ENCODE measurements at places on chromosomes 1 and 21.
A peak's percentile ranks its signal among the peaks of the same experiment; 100 is the strongest.

GRCh38 chr1:115815694-115816093, 25.2 kb downstream of the NHLH2 start:
- DNase-seq: peak; percentile 53

GRCh38 chr1:235946571-235946981, 79.9 kb upstream of the LYST start:
- peak; percentile 34 for DNase-seq

DNA sequence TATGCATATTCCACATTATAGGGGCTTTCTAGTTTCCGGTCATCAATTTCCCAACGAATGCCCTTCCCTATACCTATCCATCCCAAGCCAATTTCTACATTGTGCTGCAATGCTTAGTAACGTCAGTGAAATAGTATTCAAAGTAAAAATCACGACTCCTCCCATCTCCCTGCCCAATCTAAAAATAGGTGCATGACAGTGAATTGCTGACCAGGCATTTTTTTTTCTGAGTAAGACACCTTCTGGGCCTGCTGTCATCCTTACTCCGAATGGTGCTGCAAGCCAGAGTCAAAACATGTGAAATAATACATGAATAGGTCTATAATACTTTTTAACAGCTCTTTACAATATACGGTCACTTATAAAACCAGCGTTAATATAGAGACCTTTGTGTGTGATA, 120.2 kb downstream of the GREM2 start:
- DNase-seq: no peak

GRCh38 chr1:8825985-8826481, 8.6 kb upstream of the RERE start:
- DNase-seq: peak; percentile 73

- no peak for DNase-seq
Observed at GRCh38 chr1:32014948-32015273, 1.2 kb downstream of the KHDRBS1 start.

DNA sequence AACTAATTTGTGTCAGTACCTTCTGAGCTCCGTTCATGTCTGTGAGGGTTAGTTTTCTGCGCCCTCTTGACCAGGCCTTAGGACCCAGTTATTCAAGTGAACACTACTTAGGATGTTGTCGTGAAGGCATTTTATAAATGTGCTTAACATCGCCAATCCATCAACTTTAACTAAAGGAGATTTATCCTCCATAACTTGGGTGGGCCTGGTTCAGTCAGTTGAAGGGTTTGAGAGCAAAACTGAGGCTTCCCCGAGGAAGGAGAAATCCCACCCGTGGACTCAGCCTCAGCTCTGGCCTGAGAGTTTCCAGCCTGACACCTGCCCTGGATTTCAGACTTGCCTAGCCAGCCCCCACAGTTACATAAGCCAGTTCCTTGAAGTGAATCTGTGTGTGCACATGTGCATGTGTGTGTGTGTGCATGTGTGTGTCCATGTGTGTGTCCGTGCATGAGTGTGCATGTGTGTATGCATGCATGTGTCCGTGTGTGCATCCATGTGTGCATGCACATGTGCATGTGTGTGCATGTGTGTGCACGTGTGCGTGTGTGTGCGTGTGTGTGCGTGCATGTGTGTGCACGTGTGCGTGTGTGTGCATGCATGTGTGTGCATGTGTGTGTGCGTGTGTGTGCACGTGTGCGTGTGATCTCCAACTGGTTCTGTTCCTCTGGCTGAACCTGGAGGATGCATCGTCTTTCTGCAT, 62.1 kb upstream of the PDE9A start:
- DNase-seq: no peak

- DNase-seq: no peak
Observed at GRCh38 chr1:107473065-107473464, 332.2 kb downstream of the NTNG1 start.

DNA sequence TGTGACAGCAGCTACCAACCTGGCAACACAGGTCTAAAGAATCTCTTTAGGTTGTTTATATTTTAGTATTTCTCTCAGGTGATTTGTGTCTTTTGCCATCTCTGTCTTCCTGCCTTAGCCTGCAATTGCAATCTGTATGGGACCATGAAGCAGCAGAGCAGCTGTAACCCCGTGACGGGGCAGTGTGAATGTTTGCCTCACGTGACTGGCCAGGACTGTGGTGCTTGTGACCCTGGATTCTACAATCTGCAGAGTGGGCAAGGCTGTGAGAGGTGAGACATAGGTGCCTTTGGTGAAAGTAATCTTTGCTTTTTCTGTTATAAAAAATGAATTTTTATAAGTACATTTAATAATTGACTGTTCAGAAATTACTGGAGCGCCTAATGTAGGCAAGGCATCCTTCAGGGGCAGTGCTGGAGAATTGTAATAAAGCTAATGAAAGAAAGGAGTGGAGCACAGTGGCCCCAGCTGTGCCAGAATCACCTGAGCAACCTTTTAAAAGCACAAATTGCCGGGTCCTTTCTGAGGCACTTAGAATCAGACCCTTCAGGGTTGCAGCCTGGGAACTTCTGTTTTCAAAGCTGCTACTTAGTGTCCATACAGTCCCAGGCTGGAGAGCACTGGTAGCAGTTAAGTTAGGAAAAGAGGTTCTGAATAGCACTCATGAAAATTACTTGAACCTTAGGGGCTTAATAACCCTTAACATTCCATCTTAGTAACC, 60.6 kb upstream of the LAMC2 start:
- DNase-seq: no peak

- DNase-seq: no peak
Observed at GRCh38 chr1:224745924-224746323, 129.8 kb downstream of the CNIH3 start.

GRCh38 chr1:190258003-190258402, 219.7 kb downstream of the BRINP3 start:
- DNase-seq: no peak

- no peak for DNase-seq
Observed at GRCh38 chr21:28752131-28752530, 240.5 kb downstream of the LTN1 start.

DNA sequence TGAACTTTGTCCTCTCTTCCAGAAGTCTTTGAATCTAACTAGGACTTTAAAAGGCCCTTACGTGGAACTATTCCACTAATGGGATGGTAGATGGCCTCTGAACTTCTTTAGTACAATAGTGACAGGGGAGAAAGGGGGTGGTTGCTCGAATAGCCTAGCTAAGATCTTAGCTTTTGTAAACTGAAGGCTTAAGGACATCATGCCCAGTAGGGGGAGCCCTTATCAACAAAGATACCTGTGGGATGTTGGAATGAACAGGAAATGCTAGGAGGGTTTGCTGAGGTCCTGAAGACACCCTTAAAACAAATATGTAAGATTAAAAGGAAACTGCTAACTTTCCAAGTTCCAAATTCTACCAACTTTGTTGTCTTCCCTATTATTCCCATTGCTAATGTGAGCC, 33.2 kb downstream of the NHLH2 start:
- DNase-seq: peak; percentile 84

DNA sequence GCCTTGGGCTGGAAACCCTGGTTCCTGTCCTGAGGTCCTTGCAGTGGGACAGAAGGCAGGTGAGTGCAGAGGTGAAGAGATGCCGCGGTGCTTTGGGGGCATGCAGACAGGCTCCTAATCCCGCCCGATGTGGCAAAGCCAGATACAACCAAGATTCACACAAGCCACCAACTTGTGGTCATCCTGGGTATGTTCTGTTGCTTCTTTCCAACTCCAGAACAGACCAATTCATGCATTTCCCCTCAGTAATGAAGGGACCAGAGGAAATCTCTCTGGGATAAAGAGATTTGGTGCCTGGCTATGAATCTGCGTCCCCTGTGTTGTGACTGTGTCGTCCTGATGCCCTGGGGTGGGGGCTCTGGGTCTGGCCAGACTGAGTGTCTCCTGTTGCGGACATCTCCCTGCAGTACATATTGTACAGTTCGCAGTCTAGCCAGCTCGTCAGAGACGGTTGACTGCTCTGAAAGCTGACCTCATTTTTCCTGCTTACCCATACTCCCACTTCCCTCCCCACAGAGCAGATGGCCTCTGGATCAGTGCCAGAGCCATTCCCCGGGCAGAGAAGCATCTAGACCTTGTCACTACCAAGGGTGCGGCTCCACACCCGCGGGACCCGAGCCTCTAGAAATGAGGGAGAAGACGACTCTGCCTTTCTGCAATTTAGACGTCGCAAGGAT, 216.3 kb downstream of the KIF26B start:
- DNase-seq: no peak

GRCh38 chr1:41342774-41343355, 18.4 kb upstream of the FOXO6 start:
- DNase-seq: no peak

- DNase-seq: peak; percentile 54
Observed at GRCh38 chr1:218945050-218945449, 228.6 kb upstream of the LYPLAL1 start.

- DNase-seq: no peak
Observed at GRCh38 chr1:21295545-21295944, 5.3 kb upstream of the ECE1 start.

DNA sequence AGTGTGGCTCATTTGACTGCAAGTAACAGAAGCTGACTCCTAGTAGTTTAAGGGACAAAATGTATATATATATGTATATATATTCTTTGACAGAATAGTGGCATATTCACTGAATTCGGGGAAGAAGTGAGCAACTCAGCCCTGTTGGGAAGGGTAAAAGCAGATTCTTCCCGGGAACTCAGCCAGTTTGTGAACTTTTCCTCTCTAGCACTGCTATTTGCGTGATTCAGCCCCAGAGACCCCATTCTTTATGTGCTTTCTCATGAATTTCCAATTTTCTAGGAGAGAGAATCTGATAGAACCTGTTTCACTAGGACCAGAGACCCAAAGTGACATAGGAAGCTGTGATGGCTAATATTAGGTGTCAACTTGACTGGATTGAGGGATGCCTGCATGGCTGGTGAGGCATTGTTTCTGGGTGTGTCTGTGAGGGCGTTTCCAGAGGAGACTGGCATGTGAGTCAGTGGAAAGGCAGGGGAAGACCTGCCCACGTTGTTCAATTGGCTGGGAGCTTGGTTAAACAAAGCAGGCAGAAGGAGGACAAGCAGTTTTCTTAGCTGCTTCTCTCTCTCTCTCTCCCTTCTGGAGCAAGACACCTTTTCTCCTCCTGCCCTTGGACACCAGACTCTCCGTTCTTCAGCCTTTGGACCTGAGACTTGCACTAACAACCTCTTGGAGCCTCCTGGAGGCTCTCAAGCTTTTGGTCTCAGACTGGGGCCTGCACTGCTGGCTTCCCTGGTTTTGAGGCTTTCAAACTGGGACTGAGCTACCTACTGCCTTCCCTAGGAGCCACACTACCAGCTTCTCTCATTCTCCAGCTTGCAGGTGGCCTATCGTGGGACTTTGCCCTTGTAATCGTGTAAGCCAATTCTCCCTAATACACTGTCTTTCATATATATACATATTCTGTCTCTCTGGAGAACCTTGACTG, 93.4 kb upstream of the KCNK1 start:
- DNase-seq: no peak

DNA sequence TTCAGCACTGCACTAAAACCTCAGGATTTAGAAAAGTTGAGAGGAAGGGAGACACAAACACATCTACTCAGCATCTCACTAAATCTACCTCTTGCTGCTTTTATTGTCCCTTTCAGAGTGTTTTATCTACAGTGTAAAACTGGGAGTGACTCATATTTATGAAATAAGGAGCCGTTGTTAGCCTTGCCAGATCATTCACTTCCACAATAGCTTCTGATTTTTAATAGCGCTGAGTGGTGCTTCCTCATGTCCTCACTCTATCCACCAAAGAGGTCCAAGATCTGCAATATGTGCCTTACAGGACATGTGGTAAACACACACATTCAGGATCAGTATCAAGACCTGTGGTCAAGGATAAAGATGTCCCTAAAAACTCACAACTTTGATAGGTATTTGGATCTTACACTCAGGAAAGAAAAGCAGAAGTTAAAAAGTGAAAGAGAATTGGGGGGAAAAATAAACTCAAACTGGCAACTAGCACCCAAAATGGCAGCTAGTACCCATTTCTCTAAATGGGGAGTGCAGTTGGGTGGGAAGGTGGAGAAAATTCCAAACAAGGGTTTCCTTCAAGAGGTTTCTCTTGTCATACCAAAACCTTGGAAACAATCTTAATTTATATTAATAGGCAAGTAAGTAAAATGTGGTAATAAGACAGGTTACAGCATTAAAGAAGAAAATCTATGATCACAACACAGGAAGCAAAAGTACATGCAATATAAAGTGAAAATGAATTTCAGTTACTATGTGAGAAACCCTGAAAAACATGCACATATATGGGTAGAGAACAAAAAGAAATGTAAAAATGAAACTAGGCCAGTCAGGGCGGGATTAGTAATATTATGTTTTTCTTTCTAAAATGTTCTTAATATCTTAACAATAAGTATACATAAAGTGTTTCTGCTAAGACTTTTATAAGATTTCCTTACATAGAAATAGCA, 15.9 kb downstream of the DUSP10 start:
- DNase-seq: peak; percentile 67

GRCh38 chr1:8284127-8284526, 33.8 kb upstream of the SLC45A1 start:
- DNase-seq: peak; percentile 31

- no peak for DNase-seq
Observed at GRCh38 chr1:234498448-234499118, 19.6 kb upstream of the TARBP1 start.

GRCh38 chr1:91745640-91746373, 140.1 kb downstream of the TGFBR3 start:
- DNase-seq: no peak
